ENCODE measurements at places on chromosomes 1 and 21. TPM values are rescaled to one million over a fixed set of nuclear protein-coding genes. Genes with fewer than 3 reads are reported as not detected.

SPRR1B gene
- total RNA-seq = 0.75 TPM

OR2T33 gene
- total RNA-seq = not detected

GPR157 gene
- total RNA-seq = 3.0 TPM

OR14K1 gene
- not detected for total RNA-seq

TBX19 gene
- 0.29 TPM for total RNA-seq

TOMM20 gene
- 123 TPM for total RNA-seq

RNF2 gene
- 19.1 TPM for total RNA-seq

SAMD13 gene
- total RNA-seq = 0.94 TPM

GREM2 gene
- total RNA-seq = not detected

TDRD10 gene
- total RNA-seq = not detected

PTPRC gene
- not detected for total RNA-seq

PTGS2 gene
- 8.7 TPM for total RNA-seq

S100A1 gene
- 16.5 TPM for total RNA-seq

CD1B gene
- total RNA-seq = not detected

MXRA8 gene
- total RNA-seq = 137 TPM

RAB3B gene
- 35.5 TPM for total RNA-seq

RALGPS2 gene
- total RNA-seq = 15.0 TPM

NPHS2 gene
- total RNA-seq = not detected

LCE4A gene
- not detected for total RNA-seq

SEC16B gene
- 0.17 TPM for total RNA-seq

CALML6 gene
- not detected for total RNA-seq

FNDC5 gene
- total RNA-seq = not detected

RHD gene
- not detected for total RNA-seq

FNBP1L gene
- total RNA-seq = 37.6 TPM

LIN28A gene
- not detected for total RNA-seq

PTPN14 gene
- 39.4 TPM for total RNA-seq

NUP210L gene
- not detected for total RNA-seq

ZNF648 gene
- not detected for total RNA-seq

CHODL gene
- total RNA-seq = 0.14 TPM

NPR1 gene
- 0.92 TPM for total RNA-seq
